ENCODE measurements at places on chromosomes 5 and 9.

- DNase-seq = no peak
Observed at GRCh38 chr5:74122979-74123590, 497.1 kb downstream of the ARHGEF28 start.

GRCh38 chr5:153135411-153135810 lies 355.1 kb upstream of the GRIA1 start:
- no peak for DNase-seq

- DNase-seq = no peak
Observed at GRCh38 chr5:95075111-95075510, 209.8 kb downstream of the MCTP1 start.

- no peak for DNase-seq
Observed at GRCh38 chr5:109053995-109054417, 306.3 kb downstream of the FER start.

DNA sequence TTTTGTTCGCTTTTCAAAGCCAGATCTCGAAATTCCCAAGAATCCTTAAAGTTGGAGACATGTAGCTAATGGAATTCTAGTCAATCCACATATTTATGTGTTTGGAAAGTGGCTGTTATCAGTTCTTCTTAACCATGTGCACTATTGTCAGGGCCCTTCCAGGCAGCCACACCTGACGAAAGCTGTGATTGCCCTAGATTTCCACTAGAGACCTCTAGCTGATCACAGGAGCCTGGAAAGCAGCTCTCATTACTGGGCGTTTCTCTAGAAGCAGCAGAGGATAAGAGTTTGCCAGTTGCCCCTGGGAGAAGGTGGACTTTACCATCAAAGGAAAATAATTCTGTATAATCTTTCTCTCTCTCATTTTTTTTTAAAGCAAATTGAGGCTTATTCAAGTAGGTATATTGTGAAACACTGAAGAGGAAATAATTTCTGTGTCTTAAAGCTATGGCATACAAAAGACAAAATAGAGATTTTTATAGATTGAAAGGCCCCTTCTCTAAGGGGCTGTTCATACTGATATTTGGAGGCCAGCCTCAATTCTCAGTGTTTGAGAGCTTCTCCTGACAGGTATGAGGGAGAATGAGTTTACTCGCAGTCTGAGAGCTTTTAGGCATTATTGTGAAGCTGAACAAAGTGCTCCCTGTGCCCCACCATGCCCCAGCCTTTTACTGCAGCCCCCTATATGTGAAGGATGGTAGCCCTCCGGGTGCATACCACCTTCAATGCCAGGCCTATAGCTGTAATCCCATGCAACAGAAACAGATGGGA lies 405.4 kb upstream of the ACTBL2 start:
- DNase-seq = no peak

DNA sequence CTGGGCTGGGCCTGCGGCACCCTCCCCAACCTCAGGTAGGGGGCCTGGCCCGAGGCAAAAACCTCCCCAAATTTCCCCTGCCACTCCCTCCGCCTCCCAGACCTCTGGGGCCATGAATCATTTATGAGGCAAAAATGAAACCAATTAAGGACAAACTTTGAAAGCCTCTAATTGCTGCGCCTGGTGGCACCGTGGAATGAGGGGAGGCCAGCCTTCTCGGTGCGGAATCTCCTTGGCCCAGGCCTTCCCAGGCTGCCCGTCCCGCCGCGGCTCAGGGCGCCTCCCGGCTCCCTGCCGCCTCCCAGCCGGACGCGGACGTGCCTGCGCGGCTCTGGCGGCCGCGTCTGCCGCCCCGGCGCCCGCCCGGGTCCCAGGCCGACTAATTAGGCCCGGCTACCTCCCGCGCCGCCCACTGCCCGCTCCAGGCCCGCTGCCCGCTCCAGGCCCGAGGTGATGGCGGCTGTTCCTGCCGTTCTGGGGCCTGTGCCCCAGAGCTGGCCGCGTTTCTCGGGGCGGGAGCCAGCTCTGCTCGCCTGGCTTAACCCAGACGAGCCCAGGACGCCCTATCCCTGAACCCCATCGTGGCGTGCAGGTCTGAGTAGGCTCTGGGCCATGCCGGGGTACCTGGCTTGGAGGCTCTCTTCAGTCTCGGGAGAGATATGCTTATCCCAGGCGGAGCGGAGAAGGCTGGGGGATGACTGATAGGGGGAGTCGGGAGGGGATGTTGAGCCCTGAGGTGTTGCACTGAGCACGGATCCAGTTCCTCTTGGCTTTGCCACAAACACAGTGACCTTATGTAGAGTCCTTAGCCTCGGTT lies 20.1 kb downstream of the CXXC5 start:
- DNase-seq = no peak

GRCh38 chr9:120868676-120869359 lies 8.2 kb downstream of the PHF19 start:
- peak; percentile 96 for DNase-seq
